ENCODE measurements at places on chromosomes 3 and 15.
A peak's percentile ranks its signal among the peaks of the same experiment; 100 is the strongest.

GRCh38 chr3:188133646-188134045 lies 20.3 kb upstream of the LPP start:
- DNase-seq, result no peak

DNA sequence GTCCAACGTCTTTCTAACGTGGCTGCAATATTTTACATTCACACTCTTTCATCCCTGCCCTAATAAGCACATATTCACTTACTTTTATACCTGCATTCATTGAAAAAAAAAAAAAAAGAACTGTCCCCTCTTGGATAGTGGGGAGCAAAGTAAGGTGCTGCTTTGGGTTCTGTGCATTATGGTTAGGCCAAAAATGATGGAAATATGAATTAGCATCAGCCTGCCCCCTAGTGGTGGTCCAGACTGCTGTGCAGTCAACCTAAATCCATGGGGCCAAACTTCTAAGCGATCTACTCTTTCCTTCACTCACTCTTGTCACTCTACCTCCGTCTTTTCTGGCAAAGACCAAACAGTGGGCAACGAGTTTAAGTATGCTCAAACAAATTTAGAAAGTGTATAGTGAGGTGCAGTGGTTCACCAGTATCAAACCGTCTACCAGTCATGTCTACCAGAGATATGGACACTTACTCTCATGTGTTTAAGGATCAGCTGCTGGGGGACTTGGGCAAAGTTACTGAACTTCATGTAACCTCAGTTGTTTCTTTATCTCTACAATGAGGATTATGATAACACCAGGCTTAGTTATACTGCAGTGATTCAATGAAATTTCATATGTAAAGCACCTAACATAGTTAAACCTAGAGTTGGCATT lies 61.5 kb upstream of the GRM7 start:
- peak; percentile 18 for DNase-seq

DNA sequence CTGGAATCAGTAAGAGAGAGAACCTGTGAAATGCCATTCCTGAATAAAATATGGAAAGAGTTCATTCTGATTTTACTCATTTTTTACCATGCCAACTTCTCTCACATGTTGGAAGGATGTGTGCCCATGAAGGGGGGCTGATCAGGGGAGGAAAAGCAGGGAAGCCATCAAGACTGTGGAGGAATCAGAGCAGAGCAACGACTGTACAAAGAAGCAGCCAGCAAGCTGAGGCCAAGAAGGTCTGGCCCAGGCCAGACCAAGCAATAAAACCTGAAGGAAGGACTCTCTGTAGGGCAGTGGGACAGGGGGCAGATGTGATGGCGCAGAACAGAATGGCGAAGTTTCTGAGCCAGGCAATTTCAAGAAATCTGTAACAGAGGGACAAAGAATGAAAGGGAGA lies 24.0 kb upstream of the ARNT2 start:
- no peak for DNase-seq

GRCh38 chr3:55879901-55880331 lies 392.8 kb upstream of the WNT5A start:
- no peak for DNase-seq

DNA sequence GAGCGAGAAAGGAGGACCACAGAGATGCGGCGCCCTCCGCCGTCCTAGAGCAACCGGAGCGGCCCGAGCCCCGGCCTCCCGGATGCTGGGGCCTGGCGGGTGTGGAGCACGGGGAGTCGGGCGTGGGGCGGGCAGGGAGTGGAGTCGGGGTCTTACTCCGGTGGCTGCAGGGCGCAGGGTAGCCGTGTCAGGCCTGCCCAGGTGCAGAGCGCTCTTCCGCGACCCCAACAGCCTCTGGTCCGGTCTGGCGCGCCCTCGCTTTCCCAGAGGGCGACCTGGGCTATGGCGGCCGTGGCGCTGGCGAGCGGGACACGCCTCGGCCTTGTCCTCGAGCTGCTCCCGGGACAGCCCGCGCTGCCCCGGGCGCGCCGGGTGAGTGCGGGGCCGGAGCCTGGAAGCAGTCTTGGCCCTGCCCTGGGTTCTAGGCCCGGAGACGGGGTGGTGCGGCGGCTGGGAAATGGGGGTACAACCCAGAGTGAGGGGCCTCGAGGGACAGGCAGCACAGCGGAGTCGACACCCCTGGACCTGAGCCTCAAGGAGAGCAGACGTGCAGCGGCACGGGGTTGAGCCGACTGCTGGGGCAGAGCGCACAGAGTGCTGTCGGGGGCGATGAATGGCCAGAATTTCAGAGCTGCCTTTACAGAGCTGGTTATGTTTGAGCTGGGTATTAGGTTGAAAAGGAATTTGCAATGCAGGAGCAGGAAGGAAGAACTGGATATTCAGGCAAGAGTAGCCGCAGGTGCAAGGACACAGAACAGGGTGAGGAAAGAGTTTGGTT lies at the start of gene ZNF662:
Gene ZNF662 (plus strand): TSS at position 73 of the 778 bp plus-strand sequence. CDS start 1,973 bp downstream, outside the sequence.
- DNase-seq, result peak; percentile 23

DNA sequence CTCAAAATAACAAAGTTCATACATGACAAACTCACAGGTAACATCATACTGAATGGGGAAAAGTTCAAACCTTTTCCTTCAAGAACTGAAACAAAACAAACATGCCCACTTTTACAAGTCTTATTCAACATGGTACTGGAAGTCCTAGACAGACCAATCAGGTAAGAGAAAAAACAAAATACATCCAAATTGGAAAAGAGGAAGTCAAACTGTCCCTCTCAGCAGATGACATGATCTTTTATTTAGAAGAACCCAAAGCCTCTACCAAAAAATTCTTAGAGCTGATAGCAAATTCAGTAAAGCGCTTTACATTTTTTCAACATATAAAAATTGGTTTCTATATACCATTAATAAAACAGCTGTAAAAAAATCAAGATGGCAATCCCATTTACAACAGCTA lies 219.4 kb downstream of the STAG1 start:
- no peak for DNase-seq

- DNase-seq, result no peak
Observed at GRCh38 chr15:41941644-41942415, 30.5 kb downstream of the EHD4 start.

- no peak for DNase-seq
Observed at GRCh38 chr3:71805199-71805598, 20.3 kb upstream of the PROK2 start.

- DNase-seq, result no peak
Observed at GRCh38 chr3:12901623-12902045, 60.3 kb upstream of the RPL32 start.

DNA sequence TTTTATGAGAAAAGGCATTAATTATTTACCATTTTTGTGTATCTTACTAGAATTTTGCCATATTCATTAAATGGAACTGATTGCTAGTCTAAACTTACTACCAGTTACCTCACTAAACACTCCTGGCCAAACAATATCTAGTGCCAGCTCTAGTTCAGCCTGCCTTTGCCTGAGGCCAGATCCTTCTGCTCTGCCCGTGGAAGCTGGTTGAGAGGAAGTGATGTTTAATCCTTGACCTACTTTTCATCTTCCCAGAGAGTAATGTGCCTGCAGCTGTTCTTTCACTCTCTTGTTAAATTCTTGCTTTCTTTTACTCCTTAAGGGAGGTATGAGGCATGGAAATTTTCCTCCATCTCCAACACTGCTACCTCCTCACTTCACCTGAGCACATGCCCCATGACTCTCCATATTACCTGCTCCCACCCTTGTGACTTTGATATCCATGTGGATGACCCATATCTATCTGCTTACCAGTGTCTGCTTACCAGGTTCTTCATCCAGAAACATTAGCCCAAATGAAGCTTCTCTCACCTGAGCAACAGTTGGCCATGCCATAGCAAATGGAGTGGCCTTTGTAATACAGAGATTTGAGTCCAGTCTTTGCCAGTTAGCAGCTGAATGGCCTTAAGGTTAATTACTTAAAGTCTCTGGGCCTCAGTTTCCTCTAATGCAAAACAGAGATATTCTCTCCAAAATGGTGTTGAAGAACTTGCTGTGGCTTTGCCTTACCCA lies 53.4 kb downstream of the UBE2E1 start:
- DNase-seq, result no peak

GRCh38 chr3:89740080-89740880 lies 632.9 kb downstream of the EPHA3 start:
- DNase-seq, result no peak

DNA sequence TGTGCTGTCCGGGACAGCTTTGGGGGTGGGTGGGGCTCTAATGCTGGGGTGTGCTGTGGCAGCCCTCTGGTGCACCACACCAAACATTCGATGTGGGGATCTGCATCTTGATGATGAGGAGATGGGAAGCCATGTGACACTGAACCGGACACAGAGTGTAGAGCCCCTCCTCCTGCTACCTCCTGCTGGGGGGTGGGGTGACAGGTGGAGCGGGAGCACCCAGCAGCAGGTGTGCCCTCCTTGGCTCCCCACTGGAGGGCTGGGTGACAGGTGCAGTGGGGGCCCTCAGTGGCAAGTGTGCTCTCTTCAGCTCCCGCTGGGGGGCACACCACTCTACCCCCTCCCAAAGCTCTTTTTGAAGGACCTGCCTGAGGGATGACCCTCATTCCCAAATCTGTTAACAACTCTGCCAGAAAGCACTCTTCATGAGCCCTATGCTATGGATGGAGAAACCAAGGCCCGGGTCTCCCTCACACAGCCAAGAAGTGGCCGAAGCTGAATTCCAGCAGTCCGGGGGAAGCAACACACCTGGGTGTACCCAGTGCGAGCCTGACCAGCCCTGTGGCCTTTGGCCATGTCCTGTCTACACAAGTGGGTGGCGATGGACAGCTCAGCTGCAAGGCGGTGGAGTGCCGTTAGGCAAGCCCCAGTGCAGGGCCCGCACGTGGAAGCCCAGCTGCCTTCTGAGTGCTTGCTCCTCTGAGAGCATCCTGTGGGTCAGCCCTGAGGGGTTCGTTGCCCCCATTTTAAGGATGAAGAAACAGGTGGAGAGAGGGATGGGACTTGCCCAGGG lies 609 bp upstream of the UROC1 start:
- DNase-seq, result no peak

- no peak for DNase-seq
Observed at GRCh38 chr3:172163320-172163719, 123.9 kb downstream of the FNDC3B start.

- DNase-seq, result no peak
Observed at GRCh38 chr15:63991706-63992105, 54.6 kb downstream of the DAPK2 start.

GRCh38 chr3:146781059-146781458 lies 175.9 kb upstream of the PLSCR5 start:
- no peak for DNase-seq

DNA sequence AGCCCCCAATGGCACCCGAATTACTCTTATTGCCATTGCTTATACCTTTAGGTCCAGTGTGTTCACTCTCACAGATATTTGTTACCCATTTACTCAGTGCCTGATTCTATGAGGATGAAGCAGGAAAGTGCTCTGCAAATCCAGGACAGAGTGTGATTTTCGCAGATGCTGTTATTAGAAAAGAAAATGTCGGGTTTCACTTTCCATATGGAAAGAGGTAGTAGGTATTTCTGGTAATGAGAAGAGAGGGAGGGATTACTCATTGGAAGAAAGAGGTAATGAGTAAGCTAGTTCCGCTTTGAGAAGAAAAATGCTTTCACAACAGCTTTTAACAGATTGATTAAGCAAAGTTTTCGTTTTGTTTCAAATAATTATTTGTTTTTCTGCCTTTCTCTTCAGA lies 336.3 kb upstream of the CFAP20DC start:
- DNase-seq, result no peak
